ENCODE measurements at places on chromosomes 7 and 10.

DNA sequence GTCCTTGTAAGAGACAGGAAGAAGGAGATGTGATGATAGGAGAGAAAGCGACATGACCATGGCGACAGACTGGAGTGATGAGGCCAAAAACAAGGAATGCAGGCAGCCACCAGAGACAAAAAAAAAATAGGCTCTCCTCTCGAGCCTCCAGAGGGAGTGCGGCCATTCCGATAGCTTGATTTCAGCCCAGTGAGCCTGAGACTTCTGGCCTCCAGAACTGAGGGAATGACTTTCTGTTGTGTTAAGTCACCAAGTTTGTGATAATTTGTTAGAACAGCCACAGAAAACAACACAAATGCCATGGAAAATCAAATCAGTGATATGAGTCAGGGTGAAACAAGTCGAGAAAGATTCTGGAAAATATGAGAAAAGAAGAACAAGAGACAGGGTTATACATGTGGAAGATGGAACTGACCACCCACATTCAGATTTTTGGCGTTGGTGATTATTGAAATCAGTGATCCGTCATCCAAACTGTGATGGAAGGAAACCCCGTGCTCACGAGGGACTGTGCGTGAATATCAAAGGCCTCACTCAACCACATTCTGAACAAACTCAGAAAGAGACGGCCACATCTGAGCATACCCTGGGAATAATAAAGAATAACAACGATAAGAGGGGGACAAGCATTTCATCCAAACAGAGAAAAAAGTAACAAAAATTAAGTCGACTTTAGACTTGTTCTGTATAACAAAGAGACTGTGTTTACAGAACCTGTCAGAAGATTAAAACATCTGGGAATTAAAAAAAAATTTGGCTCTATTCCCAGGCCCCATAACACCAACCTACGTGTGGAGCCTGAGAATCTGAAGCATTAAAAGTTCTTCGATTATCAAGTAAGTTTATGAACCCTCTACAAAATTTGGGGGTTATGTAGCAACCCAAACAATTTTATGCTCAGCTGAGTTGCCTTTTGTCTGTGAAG is 72.1 kb downstream of the EEPD1 start:
- DNase-seq, result no peak

- DNase-seq, result no peak
Observed at GRCh38 chr7:48512892-48513291, 341.6 kb downstream of the ABCA13 start.

DNA sequence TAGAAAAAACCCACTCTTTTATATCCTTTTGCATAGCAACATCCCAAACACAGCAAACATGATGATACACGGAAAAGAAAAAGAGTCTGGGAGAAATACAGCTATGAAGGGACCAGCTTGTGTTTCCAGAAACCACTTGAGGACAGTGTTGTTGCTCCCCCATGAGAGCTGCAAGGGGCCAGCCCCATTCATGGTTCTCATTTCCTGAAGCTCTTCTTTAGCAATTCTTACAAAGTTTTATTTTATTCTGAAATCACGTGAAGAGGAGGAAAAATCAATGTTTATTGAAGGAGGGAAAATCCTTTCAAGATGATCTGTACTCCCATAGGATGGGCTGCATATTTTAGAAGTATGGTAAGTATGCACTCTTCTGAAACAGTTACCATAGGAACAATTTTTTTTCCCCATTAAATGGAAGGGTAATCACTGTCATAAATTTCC is 17.5 kb upstream of the PRTFDC1 start:
- DNase-seq, result peak; percentile 80

GRCh38 chr7:81114633-81115032 is 195.8 kb upstream of the SEMA3C start:
- peak; percentile 7 for DNase-seq

DNA sequence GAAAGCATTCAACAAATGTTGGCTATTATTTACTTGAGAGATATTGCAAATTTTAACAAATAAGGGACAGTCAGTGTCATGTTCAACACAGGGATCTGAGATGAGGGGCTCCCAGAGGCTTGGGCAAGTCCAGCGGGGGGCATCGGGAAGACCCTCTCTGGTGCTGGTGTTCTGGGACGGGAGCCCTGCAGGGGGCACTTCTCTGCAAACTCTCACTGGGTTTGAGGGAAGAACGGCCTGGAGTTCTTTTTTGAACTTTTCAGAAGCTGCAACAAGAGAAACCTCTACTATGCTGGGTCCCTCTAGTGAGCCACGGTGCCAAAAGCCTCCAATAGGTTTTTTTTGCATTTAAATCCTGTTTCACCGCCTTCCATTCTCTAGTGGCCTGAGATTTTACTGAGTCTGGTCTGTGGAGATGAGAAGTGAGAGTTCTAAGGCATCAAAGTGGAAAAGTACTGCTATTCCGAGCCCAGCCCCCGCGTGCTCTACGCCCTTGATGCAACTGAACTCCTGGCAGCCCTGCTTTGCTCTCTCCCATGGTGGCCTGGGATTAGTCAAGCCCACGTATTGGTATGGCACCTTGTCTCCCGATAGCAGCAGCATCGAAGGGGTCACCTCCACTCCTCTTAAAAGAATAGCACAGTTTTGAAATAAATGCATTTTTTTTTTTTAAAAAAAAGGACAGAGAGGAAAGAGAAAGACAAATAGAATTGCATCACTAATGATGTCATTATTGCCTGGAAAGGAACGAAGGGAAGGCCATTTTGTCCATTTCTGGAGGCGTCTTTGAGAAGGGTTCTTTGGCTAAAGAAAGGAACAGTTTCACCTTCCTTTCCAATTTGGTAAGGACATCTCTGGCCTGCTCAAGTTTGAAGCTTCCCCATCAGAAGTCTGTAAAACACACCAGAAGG is 43.5 kb downstream of the CLEC2L start:
- no peak for DNase-seq

- DNase-seq, result no peak
Observed at GRCh38 chr10:100167553-100168312, 18.1 kb downstream of the ERLIN1 start.

DNA sequence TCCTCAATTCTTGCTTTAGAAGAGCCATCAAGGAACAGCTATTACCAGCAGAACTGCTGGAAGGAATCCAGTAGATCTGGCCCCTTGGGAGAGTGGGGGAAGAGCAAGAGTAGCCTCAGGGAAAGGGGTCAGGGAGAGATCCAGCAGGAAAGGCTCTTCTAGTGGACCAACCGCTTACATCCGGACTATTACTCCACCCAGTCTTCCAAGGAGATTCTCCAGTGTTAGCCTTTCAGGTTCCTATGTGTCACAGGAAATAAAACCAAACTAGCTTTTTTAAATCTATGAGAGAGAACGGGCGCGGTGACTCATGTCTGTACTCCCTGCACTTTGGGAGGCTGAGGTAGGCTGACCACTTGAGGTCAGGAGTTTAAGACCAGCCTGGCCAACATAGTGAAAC is 34.3 kb downstream of the TET1 start:
- DNase-seq, result peak; percentile 30

DNA sequence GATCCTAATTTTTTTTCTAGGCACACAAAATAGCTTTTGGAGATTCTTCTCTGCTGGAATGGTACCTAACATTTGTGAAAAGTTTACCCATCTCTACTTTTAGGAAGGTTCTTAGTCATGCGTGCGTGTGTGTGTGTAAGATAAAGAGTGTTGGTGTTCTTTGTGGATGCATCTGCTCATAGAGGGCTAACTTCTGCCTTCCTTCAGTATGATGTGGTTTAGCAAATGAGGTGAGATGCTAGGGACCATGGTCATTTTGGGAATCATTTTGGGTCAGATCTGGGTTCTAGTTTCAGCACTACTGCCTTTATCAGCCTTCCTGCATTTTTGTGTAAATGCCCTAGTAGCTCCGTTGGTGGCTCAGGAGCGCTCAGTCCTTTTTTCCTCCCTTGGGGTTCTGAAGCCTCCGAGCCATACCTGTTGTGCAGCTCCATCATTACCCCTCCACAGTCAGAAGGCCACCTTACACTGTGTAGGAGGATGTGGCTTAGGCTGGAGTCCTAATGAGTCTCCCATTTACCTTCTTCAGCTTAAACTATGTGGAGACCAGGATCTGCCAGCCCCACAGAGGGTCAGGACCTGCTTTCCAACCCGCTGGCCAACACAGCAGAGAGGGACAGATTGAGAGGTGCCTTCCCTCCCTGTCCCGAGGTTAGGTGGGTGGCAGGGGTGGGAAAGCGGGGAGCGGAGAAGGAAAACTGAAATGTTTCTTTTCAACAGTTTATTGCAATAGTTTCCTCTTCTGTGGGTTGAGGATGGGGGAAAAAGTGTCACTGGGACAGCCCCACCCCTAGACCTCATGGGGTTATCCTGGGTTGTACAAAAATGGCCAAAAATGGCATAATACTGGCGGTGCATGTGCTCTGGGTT is 31.2 kb downstream of the TSPAN14 start:
- no peak for DNase-seq

- peak; percentile 59 for DNase-seq
Observed at GRCh38 chr7:12888717-12889116, 201.3 kb downstream of the ARL4A start.

DNA sequence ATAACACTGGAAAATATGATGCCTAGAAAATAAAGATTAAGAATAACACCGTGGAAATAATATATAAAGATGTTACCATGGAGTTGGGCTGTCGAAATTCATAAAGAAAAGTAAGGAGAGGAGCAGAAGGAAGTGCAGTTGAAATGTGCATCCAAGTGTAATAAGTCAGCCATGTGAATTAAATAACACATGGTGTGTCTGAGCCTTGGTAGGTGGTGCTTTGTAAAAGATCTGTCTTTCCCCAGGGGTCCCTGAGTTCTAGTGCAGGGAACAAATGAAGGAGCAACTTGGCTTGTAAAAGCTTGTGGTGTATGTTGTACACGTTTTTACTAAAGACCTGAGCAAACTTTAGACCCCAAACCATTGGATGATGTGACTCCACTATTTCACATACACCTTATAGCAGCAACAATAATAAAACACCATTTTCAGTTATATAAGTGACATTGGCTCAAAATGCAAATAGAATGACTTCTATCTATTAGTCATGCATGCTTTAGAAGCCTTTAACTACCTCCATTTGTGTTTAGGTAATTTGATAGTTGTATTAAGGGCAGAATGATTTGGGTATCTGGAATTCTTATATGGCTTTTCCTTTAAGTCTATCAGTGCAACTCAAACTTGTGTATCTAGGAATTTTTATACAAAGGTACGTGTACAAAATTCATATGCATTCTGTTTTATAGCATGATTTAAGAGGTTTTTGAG is 11.3 kb downstream of the STARD3NL start:
- no peak for DNase-seq

DNA sequence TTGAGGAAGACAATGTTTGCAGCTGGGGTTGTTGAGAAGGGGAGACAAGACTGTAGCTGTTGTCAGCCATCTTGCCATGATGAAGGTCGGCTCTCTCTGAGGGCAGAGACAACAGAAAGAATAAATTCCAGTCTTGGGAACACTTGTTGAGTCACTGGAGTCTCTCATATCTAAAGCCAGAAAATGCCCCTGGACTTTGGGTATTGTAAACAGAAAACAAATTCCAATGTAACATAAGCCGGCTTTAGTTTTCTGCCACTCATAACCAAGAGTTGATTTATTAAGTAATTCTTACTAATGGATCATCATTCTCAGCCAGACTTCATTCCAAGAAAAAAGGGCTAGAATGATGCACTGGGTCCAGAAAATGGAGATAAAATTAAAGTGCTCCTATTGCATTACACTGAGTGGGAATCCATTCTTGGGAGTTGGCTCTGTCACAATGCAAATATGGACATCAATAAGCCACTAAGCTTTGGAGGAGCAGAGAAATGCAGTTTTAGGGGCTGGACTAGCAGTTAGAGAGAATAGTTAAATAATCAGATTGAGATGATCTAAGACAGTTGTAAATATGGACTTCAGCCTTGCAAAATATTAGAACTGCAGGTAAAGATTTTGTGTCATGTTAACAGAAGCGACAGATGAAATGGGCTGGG is 78.9 kb downstream of the ADAM12 start:
- no peak for DNase-seq
